ENCODE measurements at places on chromosomes 2 and 18.
A peak's percentile ranks its signal among the peaks of the same experiment; 100 is the strongest.

GRCh38 chr18:79440316-79441110 lies 44.8 kb downstream of the NFATC1 start:
- H3K36me3 ChIP-seq = peaks cover 6% of the 10 kb centered on the region
- no peak overlapping the region for H3K27ac ChIP-seq
- H3K27me3 ChIP-seq = no peaks in the 10 kb centered on the region

GRCh38 chr2:198587741-198588140 lies 783.3 kb downstream of the PLCL1 start:
- no peaks in the 10 kb centered on the region for H3K4me1 ChIP-seq
- H3K4me3 ChIP-seq = no peak overlapping the region
- no peak for DNase-seq
- no peaks in the 10 kb centered on the region for H3K27me3 ChIP-seq
- no peaks in the 10 kb centered on the region for H3K36me3 ChIP-seq

GRCh38 chr2:179107737-179108136 lies 57.8 kb upstream of the CCDC141 start:
- H3K27me3 ChIP-seq = no peaks in the 10 kb centered on the region
- no peak overlapping the region for H3K27ac ChIP-seq
- no peak for DNase-seq
- peaks cover 17% of the 10 kb centered on the region for H3K4me1 ChIP-seq
- no peak overlapping the region for H3K4me3 ChIP-seq
- peaks cover 23% of the 10 kb centered on the region for H3K36me3 ChIP-seq

- H3K27me3 ChIP-seq = no peaks in the 10 kb centered on the region
- DNase-seq = no peak
- no peaks in the 10 kb centered on the region for H3K4me1 ChIP-seq
- no peak overlapping the region for H3K4me3 ChIP-seq
- no peak overlapping the region for H3K27ac ChIP-seq
- no peaks in the 10 kb centered on the region for H3K36me3 ChIP-seq
These were observed 91.9 kb downstream of the MRPS9 start for GRCh38 chr2:105129722-105130232.

DNA sequence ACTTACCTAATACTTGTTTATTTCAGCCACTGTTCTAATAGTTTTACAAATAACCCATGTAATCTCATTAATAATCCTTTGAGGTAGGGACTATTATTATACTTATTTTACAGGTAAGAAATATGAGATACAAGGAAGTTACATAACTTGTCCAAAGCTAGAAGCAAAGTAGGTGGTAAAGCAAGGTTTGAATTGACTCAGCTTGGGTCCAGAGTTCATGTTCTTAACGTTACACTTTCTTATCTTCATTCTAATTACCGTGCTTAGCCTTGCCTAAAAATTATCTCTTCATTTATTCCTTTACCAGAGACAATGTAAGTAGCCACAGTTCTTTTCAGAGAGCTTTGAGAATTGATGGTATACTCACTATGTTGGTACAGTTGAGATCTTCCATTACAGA lies 743.6 kb downstream of the KCNJ3 start:
- no peaks in the 10 kb centered on the region for H3K36me3 ChIP-seq
- H3K4me3 ChIP-seq = no peak overlapping the region
- no peak for DNase-seq

- no peaks in the 10 kb centered on the region for H3K36me3 ChIP-seq
- no peaks in the 10 kb centered on the region for H3K27me3 ChIP-seq
- DNase-seq = no peak
- H3K27ac ChIP-seq = no peak overlapping the region
- H3K4me1 ChIP-seq = no peaks in the 10 kb centered on the region
These were observed 232.7 kb downstream of the MBD2 start for GRCh38 chr18:53991805-53992204.

- H3K4me3 ChIP-seq = no peak overlapping the region
- peak; percentile 32 for DNase-seq
- no peaks in the 10 kb centered on the region for H3K27me3 ChIP-seq
- H3K4me1 ChIP-seq = no peaks in the 10 kb centered on the region
- H3K27ac ChIP-seq = no peak overlapping the region
- H3K36me3 ChIP-seq = no peaks in the 10 kb centered on the region
These were observed 15.5 kb downstream of the TTC32 start for GRCh38 chr2:19886261-19886660.

DNA sequence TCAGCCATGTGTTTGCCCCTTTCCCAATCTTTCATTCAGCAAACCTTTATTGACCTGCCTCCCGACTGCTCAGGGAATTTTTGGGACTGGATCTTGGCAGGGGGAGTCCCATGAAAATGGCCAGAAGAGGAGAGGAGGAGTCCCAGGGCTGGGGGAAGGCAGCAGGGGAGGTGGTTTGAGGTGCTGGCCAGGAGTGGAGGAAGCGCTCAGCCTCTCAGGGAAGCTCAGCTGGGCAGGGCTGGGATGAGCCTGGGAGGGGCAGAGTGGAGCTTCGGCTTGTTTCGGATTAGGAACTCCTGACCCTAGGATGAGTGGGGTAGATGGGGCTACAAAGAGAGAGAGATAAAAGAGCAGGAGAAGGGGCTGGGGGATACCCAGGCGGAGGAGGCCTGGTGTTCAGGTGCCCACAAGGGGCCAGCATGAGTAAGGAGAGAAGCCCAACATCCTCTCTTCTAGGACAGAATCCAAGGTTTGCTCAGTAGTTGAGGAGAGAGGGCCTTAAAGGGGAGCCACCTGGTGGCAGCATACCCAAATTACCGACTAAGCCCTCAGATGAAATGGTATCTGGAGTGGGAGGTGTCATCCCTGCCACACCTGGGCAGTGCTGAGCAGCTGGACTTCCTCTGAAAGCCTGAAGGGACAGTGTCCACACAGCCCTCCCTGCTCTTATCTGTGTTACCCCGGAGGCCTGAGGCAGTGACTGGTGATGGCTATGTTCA lies 91.1 kb downstream of the INHBB start:
- no peaks in the 10 kb centered on the region for H3K27me3 ChIP-seq
- no peak overlapping the region for H3K27ac ChIP-seq
- H3K4me3 ChIP-seq = no peak overlapping the region

- H3K36me3 ChIP-seq = peaks cover 6% of the 10 kb centered on the region
- H3K4me3 ChIP-seq = no peak overlapping the region
- peaks cover 8% of the 10 kb centered on the region for H3K4me1 ChIP-seq
- no peak overlapping the region for H3K27ac ChIP-seq
These were observed 78.2 kb downstream of the INPP4A start for GRCh38 chr2:98522854-98523253.

DNA sequence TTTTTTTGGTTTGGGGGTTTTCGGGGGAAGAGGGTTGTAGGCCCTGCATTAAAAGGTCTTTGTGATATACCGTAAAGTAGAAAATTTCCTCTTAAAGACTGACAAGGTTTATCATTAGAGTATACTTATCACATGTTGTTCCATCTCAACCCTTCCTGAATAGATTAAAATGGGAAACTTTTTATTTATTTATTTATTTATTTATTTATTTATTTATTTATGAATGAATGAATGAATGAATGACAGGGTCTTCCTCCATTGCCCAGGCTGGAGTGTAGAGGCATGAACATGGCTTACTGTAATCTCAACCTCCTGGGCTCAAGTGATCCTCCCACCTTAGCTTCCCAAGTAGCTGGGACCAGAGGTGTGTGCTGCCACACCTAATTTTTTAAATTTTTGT lies 48.5 kb upstream of the SLC3A1 start:
- H3K36me3 ChIP-seq = no peaks in the 10 kb centered on the region
- H3K4me3 ChIP-seq = no peak overlapping the region
- no peaks in the 10 kb centered on the region for H3K4me1 ChIP-seq
- no peaks in the 10 kb centered on the region for H3K27me3 ChIP-seq

- H3K36me3 ChIP-seq = no peaks in the 10 kb centered on the region
- no peak overlapping the region for H3K4me3 ChIP-seq
- H3K27me3 ChIP-seq = no peaks in the 10 kb centered on the region
- H3K4me1 ChIP-seq = no peaks in the 10 kb centered on the region
- DNase-seq = no peak
- no peak overlapping the region for H3K27ac ChIP-seq
These were observed 121.5 kb upstream of the NABP1 start for GRCh38 chr2:191556463-191556862.

GRCh38 chr2:157849591-157849990 lies 26.5 kb downstream of the ACVR1 start:
- DNase-seq = no peak
- no peak overlapping the region for H3K4me3 ChIP-seq
- no peak overlapping the region for H3K27ac ChIP-seq

GRCh38 chr2:64838817-64839216 lies 150.4 kb upstream of the SLC1A4 start:
- DNase-seq = no peak
- no peak overlapping the region for H3K27ac ChIP-seq
- no peak overlapping the region for H3K4me3 ChIP-seq
- H3K4me1 ChIP-seq = peaks cover 13% of the 10 kb centered on the region
- no peaks in the 10 kb centered on the region for H3K27me3 ChIP-seq

- no peaks in the 10 kb centered on the region for H3K36me3 ChIP-seq
- no peak for DNase-seq
- no peak overlapping the region for H3K27ac ChIP-seq
- H3K4me1 ChIP-seq = no peaks in the 10 kb centered on the region
- no peak overlapping the region for H3K4me3 ChIP-seq
These were observed 311.4 kb downstream of the LRRTM1 start for GRCh38 chr2:79993144-79993543.

GRCh38 chr2:28643327-28643726 lies 108.3 kb upstream of the PPP1CB start:
- H3K27me3 ChIP-seq = no peaks in the 10 kb centered on the region
- no peak overlapping the region for H3K4me3 ChIP-seq
- no peak for DNase-seq
- no peaks in the 10 kb centered on the region for H3K36me3 ChIP-seq

DNA sequence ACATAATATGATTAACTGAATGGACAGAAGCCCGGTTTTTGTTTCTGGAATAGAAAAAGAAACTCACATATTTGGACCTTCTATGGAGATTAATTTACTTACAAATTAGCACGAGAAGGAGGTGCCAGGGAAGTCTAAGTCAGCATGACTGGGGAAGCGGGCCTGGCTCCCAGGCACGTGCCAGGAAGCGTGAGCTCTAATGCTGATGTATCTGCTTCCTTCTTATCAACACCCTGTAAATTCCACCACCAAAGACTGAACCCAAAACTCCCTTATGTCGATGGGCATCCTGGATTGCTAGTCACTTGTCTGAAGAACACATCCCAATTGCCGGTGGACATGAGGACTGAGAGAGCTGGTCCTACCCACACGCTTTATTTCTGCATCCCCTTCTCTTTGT lies 134.5 kb downstream of the GALNT14 start:
- H3K4me1 ChIP-seq = peaks cover 5% of the 10 kb centered on the region
- no peak for DNase-seq
- H3K27ac ChIP-seq = no peak overlapping the region

- H3K4me1 ChIP-seq = no peaks in the 10 kb centered on the region
- H3K4me3 ChIP-seq = no peak overlapping the region
- no peaks in the 10 kb centered on the region for H3K27me3 ChIP-seq
- DNase-seq = peak; percentile 28
- no peaks in the 10 kb centered on the region for H3K36me3 ChIP-seq
- H3K27ac ChIP-seq = no peak overlapping the region
These were observed 104.6 kb upstream of the SIX3 start for GRCh38 chr2:44836916-44837315.

DNA sequence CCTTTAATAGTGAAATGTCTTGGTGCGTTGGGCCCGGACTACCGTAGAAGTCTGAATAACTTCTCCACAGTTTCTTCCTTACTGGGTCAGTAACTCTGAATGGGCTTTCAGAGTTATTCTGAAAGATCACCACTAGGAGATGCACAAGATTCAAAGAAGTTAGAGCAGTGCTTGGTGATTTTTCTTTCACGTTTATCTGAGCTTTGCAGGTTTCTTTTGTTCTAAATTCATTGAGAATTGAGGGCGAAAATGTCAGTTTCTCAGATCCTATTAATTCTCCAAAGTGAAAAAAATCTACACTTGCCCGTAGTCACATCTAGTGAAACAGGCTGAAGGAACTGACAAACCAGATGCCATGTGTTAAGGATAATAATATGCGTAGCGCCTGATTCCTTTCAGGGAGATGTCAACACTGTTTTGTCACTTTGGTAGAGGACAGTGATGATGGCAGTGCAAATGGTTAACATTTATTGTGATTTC lies 70.1 kb downstream of the QPCT start:
- H3K4me3 ChIP-seq = no peak overlapping the region
- H3K27ac ChIP-seq = no peak overlapping the region
- no peak for DNase-seq
- H3K36me3 ChIP-seq = no peaks in the 10 kb centered on the region
- no peaks in the 10 kb centered on the region for H3K4me1 ChIP-seq
- no peaks in the 10 kb centered on the region for H3K27me3 ChIP-seq

DNA sequence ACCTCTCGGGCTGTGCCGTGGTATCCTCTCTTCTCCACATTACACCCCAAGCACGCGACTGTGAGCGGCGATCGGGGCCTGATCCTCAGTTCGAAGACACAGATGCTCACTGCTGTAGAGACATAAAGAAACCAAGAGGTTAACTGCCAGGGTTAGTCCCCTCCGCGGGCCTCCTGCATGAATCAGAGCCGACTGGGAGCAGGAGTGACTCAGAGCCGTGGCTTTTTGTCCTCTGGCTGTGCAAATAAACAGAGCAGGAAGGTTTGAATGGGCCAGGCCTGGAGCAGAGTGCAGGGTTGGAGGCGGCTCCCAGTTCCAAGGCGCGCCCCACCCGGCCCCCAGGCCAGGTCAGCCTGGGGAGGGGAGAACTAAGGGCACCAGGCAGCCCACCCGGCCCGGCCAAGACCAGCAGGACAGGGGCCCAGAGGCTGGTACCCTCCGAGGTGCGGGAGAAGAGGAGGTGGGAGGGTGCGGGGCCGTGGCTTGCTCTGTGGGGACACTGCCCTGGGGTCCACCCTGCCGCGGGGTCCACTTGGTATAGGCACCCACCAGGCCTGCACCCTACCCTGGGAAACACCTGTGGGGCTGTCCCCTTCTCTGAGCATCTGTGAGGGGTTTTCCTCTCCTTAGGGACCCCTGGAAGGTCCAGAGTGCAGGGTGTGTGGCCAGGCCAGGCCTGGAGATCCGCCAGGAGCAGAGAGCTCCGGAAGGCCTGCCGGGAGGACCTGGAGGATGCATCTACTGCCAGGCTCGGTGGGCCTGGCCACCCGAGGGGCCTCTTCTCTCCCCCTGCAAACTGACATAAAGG lies 16.5 kb downstream of the TWIST2 start:
- no peak overlapping the region for H3K4me3 ChIP-seq
- peak; percentile 96 for DNase-seq
- H3K36me3 ChIP-seq = no peaks in the 10 kb centered on the region
- no peaks in the 10 kb centered on the region for H3K4me1 ChIP-seq

- H3K4me3 ChIP-seq = no peak overlapping the region
- DNase-seq = no peak
- no peaks in the 10 kb centered on the region for H3K36me3 ChIP-seq
- no peaks in the 10 kb centered on the region for H3K4me1 ChIP-seq
These were observed 62.9 kb downstream of the COBLL1 start for GRCh38 chr2:164778723-164779122.

DNA sequence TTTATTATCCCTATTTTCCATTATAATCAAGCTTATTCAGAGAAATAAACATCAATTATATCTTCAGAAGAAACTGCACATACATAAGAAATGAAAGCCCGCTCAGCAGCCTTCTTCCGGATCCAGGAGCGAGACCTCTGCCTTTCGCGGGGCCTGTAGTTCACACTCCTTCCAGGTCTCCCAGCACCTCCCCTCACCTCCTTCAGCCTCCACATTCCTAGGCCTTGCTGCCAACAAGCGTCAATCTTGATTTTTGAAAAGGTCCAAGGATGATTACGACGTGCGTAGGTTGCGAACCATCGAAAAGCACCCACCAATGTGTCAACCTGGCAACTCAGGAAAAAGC lies 355 bp upstream of the KIDINS220 start:
- no peaks in the 10 kb centered on the region for H3K36me3 ChIP-seq
- H3K27ac ChIP-seq = peak overlapping the region; percentile 90
- H3K4me3 ChIP-seq = peak overlapping the region; percentile 99
